ENCODE measurements at places on chromosomes 7 and 10.

DNA sequence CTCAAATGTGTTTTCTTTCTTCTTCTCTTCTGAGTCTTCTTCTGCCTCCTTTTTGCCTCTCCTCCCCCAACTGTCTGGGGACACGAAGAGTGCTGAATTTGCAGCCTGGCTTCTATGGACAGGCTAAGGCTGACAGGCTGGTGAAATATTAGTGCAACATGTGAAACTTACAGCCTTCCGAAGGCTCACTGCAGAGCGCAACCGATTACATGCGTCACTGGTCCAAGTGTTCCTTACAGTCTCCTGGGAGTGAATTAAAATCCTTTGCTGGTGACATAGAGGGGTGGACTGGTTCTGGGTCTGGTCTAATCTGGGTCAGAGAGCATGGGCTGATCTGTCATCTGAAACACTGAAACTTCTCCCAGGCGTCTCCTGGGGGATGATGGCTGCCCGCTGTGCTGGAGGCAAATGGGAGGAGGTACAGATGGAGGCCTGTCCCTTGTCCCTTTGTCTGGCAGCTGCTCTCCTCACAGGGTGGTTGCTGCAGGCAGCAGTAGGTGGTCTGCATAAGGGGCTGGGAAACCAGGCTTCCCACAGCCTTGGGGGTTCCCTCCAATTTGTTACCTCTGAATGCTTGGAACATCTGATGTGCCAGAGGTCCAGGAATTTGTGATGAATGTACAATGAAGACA lies 143.8 kb upstream of the BMPER start:
- DNase-seq = no peak

DNA sequence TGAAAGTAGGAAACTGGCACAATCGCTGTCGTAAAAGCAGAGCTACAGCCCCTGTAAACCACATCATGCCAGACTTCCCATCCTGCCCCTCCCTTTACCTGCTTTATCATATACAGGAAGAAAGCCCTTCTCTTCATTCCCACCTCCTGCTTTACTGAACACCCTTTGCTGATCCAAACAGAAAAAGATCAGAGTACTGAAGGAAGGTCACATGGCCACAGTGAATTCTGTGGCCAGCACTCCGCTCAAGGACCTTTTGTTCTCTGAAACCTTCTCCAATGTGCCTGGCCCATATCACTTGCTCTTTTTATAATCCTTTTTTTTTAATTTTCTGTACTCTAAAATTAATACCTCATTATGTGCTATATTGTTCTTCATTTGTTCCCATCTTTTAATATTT lies 108.8 kb upstream of the LRGUK start:
- no peak for DNase-seq

DNA sequence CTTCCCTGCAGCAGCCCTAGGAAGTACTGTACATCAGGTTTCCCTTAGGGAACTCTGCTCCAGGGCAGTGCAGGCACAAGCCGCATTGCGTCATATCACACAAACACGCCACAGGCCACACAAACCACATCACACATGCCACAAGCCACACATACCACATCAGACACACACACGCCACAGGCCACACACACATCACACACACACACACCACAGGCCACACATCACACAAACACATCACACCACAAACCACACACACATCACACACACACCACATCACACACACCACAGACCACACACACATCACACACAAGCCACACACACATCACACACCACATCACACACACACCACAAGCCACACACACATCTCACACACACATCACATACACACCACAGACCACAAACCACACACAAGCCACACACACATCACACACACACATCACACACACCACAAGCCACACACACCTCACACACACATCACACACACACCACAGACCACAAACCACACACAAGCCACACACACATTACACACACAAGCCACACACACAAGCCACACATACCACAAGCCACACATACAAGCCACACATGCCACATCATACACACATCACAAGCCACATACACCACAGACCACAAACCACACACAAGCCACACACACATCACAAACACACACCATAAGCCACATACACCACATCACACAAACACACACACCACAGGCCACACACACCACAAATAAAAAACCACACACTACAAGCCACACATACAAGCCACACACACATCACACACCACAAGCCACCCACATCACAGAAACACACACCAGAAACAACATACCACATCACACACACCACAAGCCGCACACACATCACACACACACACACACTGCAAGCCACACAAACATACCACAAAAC lies 53.4 kb downstream of the TMEM209 start:
- no peak for DNase-seq

GRCh38 chr10:7445474-7446185 lies 34.8 kb upstream of the SFMBT2 start:
- DNase-seq = no peak

Data from brain microvascular endothelial cell (primary cell).